ENCODE measurements at places on chromosomes 16 and 17.
A peak's percentile ranks its signal among the peaks of the same experiment; 100 is the strongest.

GRCh38 chr17:71398800-71399219 is 722.0 kb upstream of the SOX9 start:
- no peak for DNase-seq

DNA sequence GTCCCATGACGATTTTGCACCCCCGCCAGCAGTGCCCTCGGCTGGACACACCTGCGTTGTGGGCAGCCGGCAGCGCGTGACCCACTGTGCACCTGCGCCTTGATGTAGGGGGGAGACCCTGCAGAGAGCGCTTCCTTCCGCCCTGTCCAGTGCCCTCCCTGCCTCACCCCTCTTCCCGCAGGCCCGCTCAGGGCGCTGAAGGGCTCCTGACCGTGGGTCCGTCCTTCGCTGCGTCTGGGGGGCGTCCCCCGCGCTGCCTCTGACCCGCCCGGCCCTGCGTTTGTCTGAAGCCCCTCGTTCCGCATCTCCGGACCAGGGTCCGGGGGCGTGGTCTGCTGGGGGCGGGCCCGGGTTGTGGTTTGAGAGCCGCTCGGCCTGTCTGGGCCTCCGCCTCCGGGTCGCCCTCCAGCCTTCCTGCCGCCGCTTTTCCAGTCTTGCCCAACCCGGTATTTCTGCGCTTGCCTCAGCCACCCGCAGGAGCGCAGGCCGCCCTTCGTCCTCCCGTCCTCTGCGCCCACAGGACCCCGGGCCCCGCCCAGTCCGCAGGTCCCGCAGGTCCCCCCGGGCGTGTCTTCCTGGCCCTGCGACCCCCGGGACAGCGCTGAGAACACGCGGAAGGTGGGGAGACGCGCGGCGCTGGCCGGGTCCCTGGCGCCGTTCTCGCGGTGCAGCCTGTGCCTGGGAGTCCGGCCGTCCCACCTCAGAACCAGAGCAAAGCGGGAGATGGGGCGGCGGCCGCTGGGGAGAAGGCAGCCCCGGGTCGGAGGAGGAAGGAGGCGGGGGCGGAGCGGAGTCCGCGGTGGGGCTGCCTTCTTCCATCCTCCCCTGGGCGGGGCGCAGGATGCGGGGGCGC is 4.0 kb upstream of the IL17C start:
- DNase-seq, result peak; percentile 66

DNA sequence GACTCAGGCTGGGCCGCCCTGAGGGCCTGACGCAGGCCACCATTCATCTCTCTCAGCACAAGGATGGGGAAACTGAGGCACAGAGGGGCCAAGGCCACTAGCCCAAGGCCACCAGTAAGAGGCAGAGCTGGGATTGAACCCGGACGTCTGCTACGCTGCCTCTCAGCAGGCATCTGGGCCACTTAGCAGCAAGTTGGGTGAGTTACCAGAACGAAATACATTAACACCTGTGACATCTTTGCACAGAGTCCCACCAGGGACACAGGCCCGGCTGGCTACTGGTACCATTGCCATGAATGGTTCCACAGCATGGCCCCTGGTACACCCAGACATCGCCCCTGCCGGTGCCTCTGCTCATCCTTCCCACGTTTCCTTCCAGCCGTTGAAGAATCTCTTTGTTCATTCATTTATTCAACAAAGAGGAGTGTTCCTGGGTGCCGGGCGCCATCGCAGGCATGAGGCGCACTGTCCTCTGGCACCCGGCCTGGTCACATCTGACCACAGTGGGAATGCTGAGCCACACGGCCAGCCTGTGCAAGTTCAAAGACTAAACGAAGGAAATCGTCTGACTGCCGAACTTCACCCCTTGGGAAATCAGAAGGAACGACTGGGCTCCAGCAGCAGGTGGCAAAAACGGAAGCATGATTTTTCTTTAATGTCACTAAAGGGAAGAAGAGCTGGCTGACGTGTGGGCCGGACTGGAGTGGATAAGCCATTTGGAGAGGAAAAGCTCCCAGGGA is 7.4 kb upstream of the ZNF469 start:
- no peak for DNase-seq

DNA sequence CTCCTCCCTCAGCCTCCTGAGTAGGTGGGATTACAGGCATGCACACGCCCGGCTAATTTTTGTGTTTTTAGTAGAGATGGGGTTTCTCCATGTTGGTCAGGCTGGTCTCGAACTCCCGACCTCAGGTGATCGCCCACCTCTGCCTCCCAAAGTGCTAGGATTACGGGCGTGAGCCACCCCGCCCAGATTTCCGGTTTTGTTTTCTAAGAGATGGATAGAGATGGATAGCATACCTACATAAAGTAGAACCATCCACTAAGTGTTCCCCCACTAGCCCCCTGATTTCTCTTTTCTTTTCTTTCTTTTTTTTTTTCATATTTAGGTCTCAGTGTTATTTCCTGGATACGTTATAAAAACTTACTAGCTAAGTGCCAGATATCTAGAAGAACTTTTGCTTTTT is 2.0 kb downstream of the WSB1 start:
- peak; percentile 17 for DNase-seq

DNA sequence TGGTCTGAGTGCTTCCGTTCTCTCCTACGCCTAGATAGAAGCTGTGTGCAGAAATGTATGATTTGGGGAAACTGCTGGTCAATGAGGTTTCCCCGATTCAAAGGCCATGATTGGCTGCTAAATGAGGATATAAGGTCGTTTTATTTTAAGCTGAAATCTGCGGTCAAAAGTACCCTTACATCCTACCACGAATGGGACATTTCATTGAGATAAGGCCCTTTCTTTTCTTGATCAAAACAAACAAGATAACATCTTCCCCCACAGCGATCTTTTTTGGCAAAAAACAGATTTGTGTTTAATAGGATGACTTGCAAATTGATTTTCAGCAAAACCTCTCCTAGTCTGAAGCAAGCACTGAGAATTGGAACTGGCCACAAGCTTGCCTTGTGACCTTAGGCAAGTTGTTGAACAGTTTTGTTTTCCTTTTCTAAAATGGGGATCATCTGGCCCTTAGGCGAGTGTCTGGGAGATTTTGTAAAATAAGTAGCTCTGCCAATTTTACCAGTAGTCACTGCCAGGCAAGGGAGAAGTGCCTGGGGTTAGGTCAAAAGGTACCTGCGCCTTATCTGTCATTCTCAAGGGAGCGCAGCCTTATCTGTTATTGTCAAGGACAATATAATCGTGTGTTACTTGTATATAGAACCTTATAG is 635 bp downstream of the SCPEP1 start:
- DNase-seq, result peak; percentile 26

- DNase-seq, result peak; percentile 54
These were observed 147.0 kb downstream of the HS3ST4 start for GRCh38 chr16:25838724-25839186.

GRCh38 chr17:7732981-7733539 is 15.5 kb downstream of the DNAH2 start:
- no peak for DNase-seq

DNA sequence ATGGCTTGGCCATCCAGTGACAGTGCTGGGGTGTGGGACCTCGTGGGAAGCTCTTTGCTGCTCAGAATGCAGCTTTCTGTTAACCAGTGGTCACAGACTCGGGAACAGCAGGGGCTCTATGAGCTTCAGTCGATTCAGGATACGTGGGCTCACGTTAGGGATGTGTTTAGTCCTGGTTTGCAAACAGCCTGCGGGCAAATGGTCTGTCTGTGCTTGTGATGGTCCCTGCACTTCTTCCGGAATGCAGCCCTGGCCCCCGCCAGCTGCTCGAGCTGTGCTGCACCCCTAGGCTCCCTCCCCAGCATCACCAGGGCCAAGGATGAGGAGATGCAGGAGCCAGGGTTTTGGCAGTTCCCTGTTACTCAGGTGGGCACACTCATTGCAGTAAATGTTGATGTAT is 172.8 kb upstream of the CHMP6 start:
- DNase-seq, result no peak

- DNase-seq, result no peak
These were observed 9.3 kb downstream of the TACO1 start for GRCh38 chr17:63609816-63610573.

- DNase-seq, result no peak
These were observed 3.9 kb downstream of the RAPGEFL1 start for GRCh38 chr17:40181205-40181604.

- DNase-seq, result peak; percentile 51
These were observed 65.1 kb downstream of the SOCS1 start for GRCh38 chr16:11190588-11191560.

DNA sequence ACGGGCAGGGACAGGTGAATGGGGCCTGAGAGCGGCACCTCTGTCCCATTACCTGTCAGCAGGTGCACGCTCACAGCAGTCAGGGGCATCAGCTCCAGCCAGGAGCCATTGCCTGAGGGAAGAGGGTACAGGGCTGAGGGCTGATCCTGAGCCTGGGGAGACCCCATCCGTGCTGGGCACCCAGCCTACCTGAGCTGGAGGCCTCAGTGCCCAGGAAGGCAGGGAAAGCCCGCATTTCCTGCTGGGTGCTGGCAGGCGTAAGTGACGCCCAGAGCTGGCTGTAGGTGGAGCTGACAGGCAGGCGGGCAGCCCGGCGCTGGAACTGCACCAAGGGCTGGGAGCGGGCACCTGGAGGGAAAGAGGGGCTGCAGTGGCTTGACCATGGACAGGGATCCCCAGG is 7.4 kb downstream of the FAM171A2 start:
- no peak for DNase-seq

- no peak for DNase-seq
These were observed 57.2 kb upstream of the MGAT5B start for GRCh38 chr17:76810956-76811355.

DNA sequence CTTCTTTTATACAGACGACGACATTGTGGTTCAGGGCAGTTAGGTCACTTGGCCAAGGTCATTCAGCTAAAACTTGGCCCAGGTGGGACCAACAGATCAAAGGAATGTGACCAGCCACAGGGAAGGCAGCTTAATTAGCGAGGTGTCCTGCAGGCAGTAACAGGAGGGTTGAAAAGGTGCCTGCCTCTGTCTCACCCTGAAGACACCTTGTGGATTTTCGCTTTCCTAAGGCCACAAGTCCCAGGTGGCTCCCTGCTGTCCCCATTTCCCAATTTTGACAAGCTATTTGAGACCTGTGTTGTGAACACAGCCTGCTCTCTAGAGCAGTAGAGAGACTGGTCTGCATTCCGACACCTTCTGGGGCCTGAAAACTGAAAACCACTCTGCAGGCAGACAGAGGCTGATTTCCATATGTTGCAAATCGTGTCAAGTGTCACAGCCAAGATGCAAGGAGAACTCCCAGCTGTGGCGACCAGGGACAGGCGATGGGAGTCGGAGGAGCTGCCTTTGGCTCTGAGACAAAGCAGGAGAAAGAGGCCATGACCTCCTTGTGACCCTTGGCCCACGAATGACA is 593.1 kb upstream of the CDH5 start:
- no peak for DNase-seq

GRCh38 chr17:21174713-21175112 is 39.2 kb downstream of the TMEM11 start:
- DNase-seq, result peak; percentile 89

DNA sequence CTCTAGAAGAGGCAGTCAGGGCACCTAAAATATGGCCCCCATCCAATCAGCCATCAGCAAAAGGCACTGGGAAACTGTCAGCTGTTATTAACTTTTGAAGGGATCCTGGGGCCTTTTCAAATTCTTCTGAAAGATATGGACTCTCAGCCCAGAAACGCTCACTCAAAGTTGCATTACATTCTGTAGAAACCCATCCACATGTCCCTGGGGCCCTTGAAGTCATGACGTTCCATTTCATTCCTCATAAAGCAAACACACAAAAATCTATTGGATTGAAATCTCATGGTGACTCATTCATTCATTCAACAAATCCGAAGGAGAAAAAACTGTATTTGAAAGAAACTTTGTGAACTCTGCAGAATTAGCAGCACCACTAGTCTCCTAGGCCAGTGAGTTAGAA is 215.3 kb downstream of the C16orf95 start:
- DNase-seq, result peak; percentile 45

GRCh38 chr16:12927591-12927990 is 26.2 kb downstream of the SHISA9 start:
- DNase-seq, result no peak

DNA sequence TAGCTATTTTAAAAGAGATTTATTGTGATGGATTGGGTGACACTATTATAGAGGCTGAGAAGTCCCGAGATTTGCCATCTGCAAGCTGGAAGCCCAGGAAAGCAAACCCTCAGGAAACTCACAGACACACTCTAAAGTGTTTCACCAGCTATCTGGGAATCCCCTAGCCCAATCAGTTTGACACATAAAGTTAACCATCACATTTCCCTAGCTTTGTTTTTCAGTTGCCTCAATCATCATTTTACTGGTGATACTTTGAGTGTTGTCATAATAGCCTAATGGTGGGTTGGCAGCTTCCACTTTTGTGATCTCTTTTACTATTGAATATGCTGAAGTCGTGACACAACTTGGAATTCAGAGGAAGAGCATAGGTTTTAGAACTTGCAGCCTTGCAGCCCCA is 1.8 kb downstream of the SGF29 start:
- DNase-seq, result no peak

DNA sequence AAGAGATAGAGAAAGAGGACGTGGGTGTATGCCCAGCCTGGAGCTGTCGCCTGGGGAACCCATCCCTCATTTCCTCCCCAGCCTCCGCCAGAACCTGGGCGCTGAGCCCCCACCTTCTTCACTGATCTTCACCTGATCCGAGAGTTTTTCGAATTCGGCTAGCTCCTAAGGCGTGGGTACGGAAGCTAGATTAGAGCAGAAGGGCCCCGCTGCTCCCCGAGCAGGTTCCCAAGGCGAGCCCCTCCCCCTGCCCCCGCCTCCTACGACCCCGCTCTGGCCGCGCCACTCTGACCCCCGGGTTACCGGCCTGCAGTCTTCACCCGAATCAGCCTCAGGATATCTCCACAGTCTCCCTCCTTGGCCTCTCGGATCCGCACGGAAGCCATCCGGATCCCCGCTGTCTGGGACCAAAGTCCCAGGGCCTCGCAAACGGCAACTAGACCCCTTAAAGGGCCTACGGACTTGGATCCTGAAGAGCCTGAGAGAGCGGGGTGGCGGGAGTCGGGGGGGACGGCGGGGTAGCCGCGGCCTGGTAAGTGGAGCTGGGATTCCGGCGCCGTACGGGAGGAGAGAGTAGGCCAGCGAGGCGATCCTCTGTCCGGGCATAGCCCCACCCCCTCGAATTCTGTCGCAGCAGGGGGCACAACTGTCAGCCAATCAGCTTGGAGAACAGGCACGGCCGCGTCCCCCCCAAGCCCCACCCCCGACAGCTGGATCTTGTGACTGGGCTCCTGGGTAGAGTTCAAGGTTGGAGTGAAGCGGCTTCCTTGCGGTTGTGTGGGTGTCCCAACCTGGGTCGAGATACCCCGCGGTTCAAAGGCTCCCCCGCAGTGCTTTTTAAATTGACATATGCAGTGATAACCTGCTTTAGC is at the start of gene SAT2:
Gene SAT2 (minus strand): TSS at position 572 of the 872 bp plus-strand sequence. CDS start 186 bp downstream, at position 386.
- DNase-seq, result peak; percentile 95

- DNase-seq, result peak; percentile 92
These were observed at the start of gene CRISPLD2 for GRCh38 chr16:84819644-84820304. Gene CRISPLD2 (plus strand): TSS chr16:84819985. CDS start chr16:84838496, 18,511 bp downstream.

GRCh38 chr17:12247761-12248160 is 227.1 kb downstream of the MAP2K4 start:
- peak; percentile 13 for DNase-seq

All from EH (cell line).